A549 (cell line): ENCODE measurements at places on chromosomes 6 and 20. TPM values are rescaled to one million over a fixed set of nuclear protein-coding genes. Genes with fewer than 3 reads are reported as not detected.

The PKHD1 gene
- polyA plus RNA-seq: not detected in 3 replicates

The FILIP1 gene
- 1.7 to 2.3 TPM (median 1.9 TPM) in 3 replicates for polyA plus RNA-seq

The ASIP gene
- polyA plus RNA-seq: not detected in 3 replicates

The CLIC5 gene
- not detected in 3 replicates for polyA plus RNA-seq

The MYMX gene
- polyA plus RNA-seq: not detected in 3 replicates

The HLA-DMB gene
- polyA plus RNA-seq: 2.1 to 3.7 TPM (median 3.0 TPM) in 3 replicates

The OPRM1 gene
- polyA plus RNA-seq: not detected in 3 replicates

The BPI gene
- not detected in 3 replicates for polyA plus RNA-seq

The VWA7 gene
- 0.95 to 1.1 TPM (median 0.98 TPM) in 3 replicates for polyA plus RNA-seq

The TRIM40 gene
- 0.05 TPM in 1 of 3 replicates, not detected in the others for polyA plus RNA-seq

The KIAA1755 gene
- 0.13 to 0.25 TPM (median 0.21 TPM) in 3 replicates for polyA plus RNA-seq

The AVP gene
- not detected in 3 replicates for polyA plus RNA-seq

The TPD52L1 gene
- polyA plus RNA-seq: 80.0 to 115 TPM (median 90.1 TPM) in 3 replicates

The DEFB118 gene
- not detected in 3 replicates for polyA plus RNA-seq
